ENCODE measurements at places on chromosomes 3 and 15.

DNA sequence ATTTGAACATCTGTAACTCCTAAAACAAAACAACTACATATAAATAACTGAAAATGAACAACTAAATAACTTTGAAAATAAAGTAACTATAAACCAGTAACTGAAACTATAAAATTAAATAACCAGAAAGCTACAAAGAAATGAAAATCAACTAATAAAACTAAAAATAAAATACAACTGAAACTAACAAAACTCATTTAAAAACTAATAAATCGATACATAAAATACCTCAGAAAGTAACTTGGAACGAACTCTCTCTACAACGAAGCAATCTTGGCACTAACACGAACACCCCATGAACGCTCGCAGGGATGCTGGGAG is 15.9 kb upstream of the LAMP3 start:
- no peak for DNase-seq

DNA sequence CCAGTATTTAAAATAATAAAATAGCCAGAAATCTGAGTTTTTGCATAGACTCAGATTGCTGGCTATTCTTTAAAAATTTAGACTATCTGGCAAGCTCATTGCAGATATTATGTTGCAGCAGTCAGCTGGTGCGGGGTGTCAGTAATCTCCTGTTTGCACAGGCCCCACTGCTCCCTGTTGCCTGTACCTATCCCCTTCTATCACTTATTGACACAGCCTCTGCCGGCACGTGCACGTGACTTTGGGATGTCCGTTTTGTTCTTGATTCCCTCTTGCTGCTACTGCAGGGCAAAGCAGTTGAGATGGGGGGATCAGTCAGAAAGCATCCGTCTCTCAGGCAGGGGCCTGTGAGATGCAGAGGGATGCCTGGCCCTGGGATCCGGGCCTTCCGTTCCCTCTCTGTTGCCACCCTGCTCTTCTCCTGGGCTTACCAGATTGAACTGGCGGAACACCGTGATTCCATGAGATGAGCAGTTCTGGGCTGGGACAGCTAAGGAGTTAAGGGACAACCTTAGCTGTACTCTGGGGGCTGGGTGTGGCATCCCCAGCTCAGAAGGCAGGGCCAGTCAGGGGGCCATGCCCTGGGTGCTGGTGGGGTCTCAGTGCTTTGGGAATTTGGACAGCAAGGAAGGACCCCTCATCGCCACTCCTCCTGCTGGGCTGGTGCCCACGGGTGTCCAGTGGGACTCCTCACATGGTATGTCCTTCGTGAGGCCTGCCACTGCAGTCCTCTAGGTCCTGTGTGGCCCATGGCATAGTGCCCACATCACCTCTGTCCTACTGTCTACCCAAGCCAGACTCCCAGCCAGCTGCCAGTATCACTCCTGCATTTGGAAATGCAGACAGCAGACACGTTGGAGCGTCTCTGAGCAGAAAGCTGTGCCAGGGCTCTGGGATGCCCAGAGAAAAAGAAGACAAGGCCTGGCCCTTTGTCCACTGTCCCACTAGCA is 11.8 kb downstream of the MRAS start:
- no peak for DNase-seq

- no peak for DNase-seq
Observed at GRCh38 chr3:33931512-33931911, 133.1 kb downstream of the PDCD6IP start.

GRCh38 chr3:194100856-194101390 is 35.0 kb upstream of the HES1 start:
- no peak for DNase-seq

DNA sequence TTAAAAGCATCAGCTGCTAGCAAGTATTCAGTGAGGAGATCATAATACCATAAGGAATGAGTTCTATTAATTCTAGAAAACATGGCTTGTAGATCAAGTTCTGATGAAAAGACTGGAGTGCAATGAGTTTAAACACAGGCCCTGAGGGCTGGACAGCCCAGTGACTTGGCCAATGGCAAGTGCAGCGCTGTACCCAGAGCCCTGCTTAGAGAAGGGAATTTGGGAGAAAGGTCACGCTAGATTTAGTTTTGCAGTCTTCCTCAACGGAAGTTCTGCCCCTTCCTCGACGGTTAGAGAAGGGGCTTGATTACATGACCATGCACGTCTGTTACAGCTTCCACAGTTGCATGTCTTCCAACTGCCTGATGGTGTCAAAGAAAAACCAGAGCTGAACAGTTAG is 4.0 kb downstream of the TMEM212 start:
- DNase-seq = no peak

DNA sequence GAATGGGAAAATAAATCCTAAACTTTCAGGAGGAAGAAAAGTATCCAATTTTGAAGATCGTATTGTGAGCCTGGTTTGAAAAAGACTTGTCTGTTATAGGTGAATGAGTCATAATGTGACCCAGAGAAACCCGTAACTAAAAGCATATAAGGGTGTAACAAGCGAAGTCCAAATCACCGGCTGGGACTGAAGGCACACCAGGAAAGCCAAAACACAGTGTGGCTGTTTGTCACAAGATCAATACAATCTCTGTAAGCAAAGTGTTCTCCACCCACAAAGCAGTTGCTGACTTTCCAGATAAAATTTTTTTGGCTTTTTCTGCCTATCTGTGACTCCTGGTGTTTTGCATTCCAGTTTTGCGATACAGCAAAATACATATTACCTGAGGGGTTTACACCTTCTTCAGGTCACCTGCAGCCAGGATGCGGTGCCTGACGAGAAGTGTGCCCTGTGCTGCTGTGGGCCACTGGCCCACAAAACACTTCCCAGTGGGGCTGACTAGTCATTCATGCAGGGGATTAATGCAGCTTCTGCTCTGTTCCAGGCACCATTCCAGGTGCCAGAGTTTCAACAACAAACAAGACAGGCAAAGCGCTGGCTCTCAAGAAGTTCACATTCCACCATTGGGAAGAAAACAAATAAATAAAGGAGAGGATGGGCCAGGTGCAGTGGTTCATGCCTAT is 14.4 kb downstream of the HES1 start:
- no peak for DNase-seq

- DNase-seq = no peak
Observed at GRCh38 chr3:32440611-32441350, 49.1 kb downstream of the CMTM7 start.

DNA sequence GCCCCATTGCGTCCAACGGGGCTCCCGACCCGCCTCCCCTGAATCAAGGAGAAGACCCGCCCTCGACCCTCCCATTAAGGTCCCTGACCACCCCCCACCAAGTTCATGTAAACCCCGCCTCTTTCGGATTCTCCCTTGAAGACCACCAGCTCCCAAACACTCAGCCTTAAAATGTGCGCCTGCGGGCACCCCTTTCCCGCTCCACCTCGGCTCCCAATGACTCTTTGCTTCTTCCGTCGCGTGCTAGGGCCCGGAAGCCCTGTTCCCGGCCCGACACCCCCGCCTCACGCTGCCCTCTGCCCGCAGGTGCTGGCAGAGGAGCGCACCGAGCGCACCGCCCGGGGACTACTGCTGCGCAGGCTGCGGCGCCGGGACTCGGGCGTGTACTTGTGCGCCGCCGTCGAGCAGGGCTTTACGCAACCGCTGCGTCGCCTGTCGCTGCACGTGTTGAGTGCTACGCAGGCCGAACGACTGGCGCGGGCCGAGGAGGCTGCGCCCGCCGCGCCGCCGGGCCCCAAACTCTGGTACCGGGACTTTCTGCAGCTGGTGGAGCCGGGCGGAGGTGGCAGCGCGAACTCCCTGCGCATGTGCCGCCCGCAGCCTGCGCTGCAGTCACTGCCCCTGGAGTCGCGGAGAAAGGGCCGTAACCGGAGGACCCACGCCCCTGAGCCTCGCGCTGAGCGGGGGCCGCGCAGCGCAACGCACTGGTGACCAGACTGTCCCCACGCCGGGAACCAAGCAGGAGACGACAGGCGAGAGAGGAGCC is 2.7 kb upstream of the LSMEM2 start:
- no peak for DNase-seq

DNA sequence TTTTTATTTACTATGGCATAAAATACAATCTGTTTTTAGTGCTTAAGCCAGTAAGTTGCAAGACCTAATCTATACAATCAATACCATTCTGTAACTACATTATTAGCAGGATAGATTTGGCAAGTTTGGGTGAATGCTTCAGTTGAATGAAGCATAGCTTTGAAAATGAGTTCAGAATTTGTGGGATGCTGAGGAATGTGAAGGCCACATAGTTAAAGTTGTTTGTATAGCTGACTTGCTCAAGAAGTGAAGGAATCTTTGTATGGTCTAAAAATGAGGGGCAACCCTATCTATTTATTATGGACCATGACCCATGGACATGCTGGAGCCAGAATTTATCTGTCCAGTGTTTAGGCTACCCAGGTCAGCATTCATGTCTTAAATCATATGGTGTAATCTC is 58.5 kb downstream of the CRYBG3 start:
- DNase-seq = no peak

- no peak for DNase-seq
Observed at GRCh38 chr3:29152379-29152778, 128.5 kb upstream of the RBMS3 start.

DNA sequence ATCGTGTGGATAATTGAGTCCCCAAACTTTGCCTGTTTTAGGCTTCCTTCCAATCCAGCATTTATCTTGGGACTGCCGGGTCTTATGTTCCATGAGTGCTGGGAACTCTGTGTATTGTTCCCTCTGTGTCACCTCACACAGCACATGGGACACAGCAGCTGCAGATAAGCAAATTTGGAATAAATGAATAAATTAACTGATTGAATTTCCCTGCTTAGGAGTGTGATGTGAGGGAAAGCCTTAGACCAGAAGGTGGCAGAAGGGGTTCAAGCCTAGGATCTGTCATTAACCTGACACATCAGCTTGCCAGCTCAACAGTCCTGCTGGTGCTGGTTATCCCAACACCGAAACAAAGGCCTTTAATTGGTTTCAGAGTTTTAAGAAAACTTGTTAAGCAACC is 114.3 kb downstream of the OXSM start:
- DNase-seq = no peak

GRCh38 chr3:13207975-13208705 is 134.9 kb upstream of the IQSEC1 start:
- no peak for DNase-seq

DNA sequence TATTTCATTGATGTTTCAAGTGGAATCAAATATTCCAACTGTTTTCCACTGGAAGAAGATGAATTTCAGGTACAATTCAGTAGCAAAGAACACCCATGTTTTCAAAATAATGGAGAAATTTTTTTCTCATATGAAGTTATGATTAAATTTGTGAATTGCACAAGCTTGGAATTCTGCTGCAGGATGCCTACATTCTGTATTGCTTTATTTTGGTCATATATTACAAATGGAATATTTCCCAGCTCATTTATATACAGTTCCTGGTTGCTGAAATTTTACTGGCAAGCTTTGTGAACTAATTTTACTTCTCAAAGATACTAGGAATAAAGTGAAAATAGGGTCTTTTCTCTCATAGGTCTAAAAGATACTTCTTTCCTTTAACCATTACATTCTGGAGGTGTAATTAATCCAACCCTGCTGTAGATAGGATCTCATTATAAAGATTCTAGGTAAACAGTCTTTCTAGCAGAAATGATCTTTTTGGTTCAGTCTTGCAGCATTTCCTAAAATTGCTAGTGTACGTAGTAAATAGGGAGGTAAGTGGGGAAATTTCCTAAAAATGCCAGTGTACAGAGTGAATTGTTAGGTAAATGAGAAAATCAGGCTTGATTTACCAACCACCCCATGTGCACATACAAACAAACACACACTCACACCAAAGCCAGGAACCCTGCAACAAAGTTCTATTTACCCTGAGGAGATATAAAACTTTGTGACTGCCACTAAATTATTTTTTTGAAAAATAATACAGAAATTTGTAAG is 393.5 kb upstream of the TPRG1 start:
- no peak for DNase-seq

GRCh38 chr3:38307599-38307998 is 25.5 kb downstream of the SLC22A14 start:
- DNase-seq = no peak

- no peak for DNase-seq
Observed at GRCh38 chr3:107588217-107588616, 65.5 kb downstream of the BBX start.

DNA sequence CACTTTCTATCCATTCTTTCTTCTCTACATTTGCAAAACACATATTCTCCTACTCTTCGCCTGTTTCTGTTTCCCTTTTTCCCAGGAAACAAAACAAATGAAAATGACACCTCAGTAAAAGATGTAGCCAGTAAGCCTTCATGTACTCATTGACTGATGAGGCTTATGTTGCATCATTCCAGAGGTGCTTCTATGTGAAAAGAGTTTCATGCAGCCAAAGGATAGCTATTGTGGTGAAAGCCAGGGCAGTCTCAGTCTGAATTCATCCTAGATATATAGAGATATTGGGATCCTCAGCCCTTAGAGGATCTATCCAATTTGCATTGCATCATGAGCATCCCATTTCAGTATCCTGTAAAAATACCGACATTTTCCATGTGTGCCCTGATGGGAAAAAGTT is 267.3 kb downstream of the GAP43 start:
- no peak for DNase-seq

GRCh38 chr3:41324156-41324475 is 124.8 kb downstream of the CTNNB1 start:
- no peak for DNase-seq

DNA sequence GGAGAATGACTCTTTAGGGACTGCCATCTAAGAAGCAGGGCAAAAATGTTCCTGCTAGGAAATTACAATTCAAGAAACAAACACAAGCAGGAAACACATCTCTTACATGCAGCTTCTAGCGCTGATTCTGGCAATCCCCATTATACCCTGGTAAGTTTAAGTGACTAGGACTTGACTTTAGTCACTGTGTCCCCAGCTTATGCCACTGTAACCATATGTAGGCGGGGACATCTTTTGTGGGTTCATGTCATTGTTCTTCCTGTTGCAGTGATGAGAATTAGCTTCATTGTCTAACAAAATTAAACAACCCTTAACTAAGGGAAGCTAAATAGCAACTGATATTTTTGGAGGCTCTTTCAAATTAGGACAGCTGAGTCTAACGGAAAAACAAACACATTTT is 17.9 kb upstream of the FAM81A start:
- DNase-seq = no peak

DNA sequence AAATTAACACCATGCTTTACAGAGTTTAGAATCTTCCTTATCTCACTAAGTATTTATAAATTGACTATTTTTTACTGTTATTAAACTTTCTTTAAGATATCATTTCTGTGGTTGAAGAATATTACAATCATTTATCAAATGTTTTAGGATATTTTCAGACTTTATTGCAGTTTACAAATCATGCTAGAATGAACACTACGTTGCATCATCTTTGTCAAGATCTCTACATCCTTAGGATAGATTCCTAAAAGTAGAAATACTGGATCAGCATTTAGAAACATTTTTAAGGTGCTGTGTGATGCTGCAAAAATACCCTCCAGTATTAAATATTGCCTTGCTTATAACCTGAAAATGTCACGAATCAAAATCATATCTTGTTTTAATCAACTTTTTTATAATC is 2.5 kb upstream of the PLD1 start:
- DNase-seq = no peak

GRCh38 chr3:184409946-184410500 is 30.2 kb downstream of the CHRD start:
- no peak for DNase-seq
